Right atrium auricular region (tissue), 2 donors: ENCODE measurements at places on chromosomes 6 and 20. TPM values are rescaled to one million over a fixed set of nuclear protein-coding genes. Genes with fewer than 3 reads are reported as not detected.
A peak's percentile ranks its signal among the peaks of the same experiment; 100 is the strongest.

DNA sequence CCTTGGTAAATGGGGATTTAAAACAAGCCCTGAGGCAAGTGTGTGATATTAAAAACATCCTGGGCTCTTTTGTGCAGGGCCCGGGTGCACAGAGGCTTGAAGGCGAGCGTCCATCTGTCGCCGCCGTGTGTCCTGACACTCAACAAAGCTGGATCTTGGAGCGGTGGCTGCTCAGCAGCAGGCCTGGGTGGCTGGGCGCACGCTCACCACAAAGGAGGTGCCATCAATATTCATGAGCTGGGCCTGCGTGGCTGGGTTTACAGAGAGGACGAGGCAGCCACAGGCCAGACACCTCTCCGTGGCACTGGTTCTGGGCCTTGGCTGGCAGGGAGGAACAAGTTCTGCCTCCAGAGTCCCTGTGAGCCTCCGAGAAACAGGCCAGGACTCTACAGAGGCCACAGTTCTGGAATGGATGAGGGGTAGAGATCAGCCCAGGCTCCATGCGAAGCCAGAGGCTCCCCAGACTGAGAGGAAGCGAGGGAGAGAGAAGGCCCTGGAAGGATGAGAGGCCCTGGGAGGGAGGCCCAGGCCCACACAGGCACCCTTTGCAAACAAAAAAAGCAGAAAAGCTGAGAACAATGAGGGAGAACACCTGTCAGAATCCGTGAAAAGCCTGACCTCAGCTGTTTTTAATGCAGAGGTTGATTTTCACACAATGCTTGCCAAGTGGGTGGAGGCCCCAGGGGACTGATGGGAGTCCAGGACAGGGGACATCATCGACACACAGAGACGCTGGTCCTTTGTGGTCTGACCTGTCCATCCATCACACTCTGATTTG, 21.9 kb downstream of the BHLHE23 start:
- H3K27me3 ChIP-seq = no peaks in the 10 kb centered on the region
- no peak overlapping the region for H3K27ac ChIP-seq
- DNase-seq = no peak
- H3K36me3 ChIP-seq = no peaks in the 10 kb centered on the region
- H3K4me1 ChIP-seq = no peaks in the 10 kb centered on the region

- H3K4me3 ChIP-seq = no peak overlapping the region
- no peaks in the 10 kb centered on the region for H3K36me3 ChIP-seq
- peak; percentile 13 for DNase-seq
- no peaks in the 10 kb centered on the region for H3K4me1 ChIP-seq
These were observed 64.3 kb downstream of the TTI1 start for GRCh38 chr20:37968841-37969401.

DNA sequence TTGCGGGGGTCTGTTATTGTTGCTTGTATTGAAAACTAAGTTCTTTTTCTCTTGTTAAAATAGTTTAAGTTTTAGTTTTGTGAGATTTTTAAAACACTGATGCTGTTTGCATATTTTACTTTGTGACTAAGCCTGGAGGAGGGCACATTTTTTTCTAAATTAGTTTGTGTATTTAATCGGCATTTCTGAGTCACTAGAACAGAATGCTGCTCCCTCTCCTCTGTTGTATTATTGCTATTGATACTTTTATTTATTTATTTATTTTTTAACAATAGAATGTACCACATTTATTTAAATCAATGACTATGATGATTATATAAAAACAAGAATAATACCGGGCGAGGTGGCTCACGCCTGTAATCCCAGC, 5.1 kb upstream of the FAM50B start:
- H3K27me3 ChIP-seq = no peaks in the 10 kb centered on the region
- no peaks in the 10 kb centered on the region for H3K36me3 ChIP-seq
- no peak overlapping the region for H3K4me3 ChIP-seq
- no peak overlapping the region for H3K27ac ChIP-seq
- no peak for DNase-seq

GRCh38 chr6:87944541-87944954, 103.1 kb upstream of the SPACA1 start:
- H3K4me1 ChIP-seq = peaks cover 14% of the 10 kb centered on the region
- H3K27me3 ChIP-seq = no peaks in the 10 kb centered on the region
- H3K36me3 ChIP-seq = no peaks in the 10 kb centered on the region
- no peak overlapping the region for H3K4me3 ChIP-seq

- no peaks in the 10 kb centered on the region for H3K4me1 ChIP-seq
- no peaks in the 10 kb centered on the region for H3K36me3 ChIP-seq
- no peak overlapping the region for H3K27ac ChIP-seq
- no peak for DNase-seq
- H3K4me3 ChIP-seq = no peak overlapping the region
- no peaks in the 10 kb centered on the region for H3K27me3 ChIP-seq
These were observed 98.1 kb downstream of the MAP3K7 start for GRCh38 chr6:90488816-90489215.

GRCh38 chr6:163335671-163336545, 78.6 kb upstream of the QKI start:
- peak overlapping the region; percentile 91 for H3K27ac ChIP-seq
- no peaks in the 10 kb centered on the region for H3K27me3 ChIP-seq
- H3K36me3 ChIP-seq = no peaks in the 10 kb centered on the region
- peak; percentile 86 for DNase-seq

DNA sequence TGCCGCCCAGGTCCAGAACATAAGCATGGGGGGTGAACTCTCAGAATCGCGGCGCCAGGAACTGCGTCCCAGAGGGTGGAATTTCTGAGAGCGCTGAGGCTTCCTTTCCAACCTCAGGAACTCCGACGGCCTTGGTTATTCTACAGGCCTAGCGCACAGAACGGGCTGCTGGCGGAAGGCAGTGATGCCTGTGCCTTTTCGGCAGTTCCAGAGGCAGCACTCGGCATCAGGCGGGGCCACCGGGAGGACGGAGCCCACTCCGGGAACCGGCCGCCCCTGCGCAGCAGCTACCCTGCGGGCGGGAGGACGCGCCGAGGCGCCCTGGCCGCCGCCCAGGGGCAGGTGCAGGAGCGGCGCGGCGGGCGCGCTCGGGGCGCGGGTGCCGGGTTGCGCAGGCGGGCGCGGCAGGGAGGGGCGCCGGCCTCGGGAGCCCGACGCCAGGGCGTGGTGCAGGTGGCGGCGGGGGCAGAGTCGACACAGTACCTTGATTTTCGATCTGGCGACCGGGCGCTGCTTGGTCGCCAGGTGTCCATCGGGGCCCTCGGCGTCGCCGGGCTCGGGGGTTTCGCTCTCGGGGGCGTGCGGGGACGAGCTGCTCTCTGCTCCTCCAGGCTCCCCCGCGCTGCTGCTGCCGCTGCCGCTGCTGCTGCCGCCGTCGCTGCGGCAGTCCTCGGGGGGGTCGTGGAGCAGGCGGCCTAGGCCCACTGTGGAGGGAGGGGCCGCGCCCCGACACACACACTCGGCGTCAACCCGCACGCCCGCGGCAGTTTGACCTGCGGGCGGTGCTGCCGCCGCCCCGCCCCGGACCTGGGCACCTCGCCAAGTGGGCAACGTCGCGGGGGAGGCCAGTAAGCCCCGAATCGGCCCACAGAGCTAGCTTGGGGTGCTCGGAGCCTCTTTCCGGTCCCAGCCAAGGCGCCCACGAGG, 1.3 kb downstream of the OVOL2 start:
- peak overlapping the region; percentile 45 for H3K4me3 ChIP-seq
- no peaks in the 10 kb centered on the region for H3K36me3 ChIP-seq
- peaks cover 31% of the 10 kb centered on the region for H3K4me1 ChIP-seq
- H3K27me3 ChIP-seq = peaks cover 23% of the 10 kb centered on the region

- H3K27me3 ChIP-seq = no peaks in the 10 kb centered on the region
- DNase-seq = no peak
- H3K4me1 ChIP-seq = peaks cover 24% of the 10 kb centered on the region
- no peaks in the 10 kb centered on the region for H3K36me3 ChIP-seq
These were observed 6.5 kb downstream of the RIPOR2 start for GRCh38 chr6:24929242-24929641.

The MGME1 gene
- total RNA-seq = 7.1 TPM

The GUCA1A gene
- total RNA-seq = not detected
